ENCODE measurements at places on chromosomes 11 and 22. TPM values are rescaled to one million over a fixed set of nuclear protein-coding genes. Genes with fewer than 3 reads are reported as not detected.
A peak's percentile ranks its signal among the peaks of the same experiment; 100 is the strongest.

ARHGAP8 gene
- 9.8 TPM for total RNA-seq

BRSK2 gene
- total RNA-seq = 0.66 TPM

DNA sequence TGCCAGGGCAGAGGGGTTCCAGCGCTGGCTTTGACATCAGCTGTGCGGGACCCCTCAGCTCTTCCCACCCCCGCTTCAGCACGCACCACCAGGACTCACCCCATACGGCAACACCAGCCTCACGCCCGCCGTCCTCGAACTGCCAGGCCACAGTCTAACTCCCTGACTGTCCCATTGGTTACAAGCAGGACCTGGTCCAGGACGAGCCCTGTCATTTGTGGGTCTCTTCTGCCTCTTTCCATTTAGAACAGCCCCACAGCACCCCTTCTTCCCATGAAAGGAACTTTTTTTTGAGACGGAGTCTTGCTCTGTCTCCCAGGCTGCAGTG lies 81.7 kb downstream of the PHF21B start:
- no peak overlapping the region for H3K4me3 ChIP-seq
- no peaks in the 10 kb centered on the region for H3K4me1 ChIP-seq
- no peak overlapping the region for H3K27ac ChIP-seq
- H3K36me3 ChIP-seq = no peaks in the 10 kb centered on the region
- no peak for DNase-seq
- H3K27me3 ChIP-seq = no peaks in the 10 kb centered on the region

DNA sequence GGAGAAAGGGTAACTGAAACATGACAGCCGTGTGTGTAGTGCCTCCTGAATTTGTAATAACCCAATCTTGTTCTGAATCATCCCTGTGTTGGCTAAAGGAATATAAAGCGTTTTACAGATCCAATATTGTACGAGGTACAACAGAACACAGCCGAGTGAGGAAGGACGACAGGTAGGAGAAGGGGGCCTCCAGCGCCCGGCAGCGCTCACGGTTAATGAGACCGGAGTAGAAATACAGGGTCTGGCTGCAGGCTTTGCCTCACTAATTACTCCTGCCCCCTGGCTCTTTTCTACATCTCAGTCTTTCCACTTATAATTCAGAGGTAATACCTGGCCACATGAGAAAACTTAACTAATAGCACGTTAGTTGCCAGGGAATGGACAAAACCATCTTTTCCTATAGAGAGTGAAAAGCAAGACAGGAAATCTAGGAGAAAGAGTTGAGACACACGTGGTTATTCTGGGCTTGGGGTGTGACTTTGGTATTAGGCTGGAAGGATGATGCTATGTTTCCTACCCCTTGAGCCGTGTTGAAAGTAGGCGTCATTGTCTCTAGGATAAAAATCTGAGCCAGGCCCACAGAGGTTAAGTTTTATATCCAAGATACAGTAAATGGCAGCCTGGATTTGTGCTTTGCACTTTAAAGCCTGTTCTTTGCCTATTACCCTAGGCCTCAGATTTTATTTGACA lies 54.1 kb downstream of the GRIK4 start:
- H3K36me3 ChIP-seq = no peaks in the 10 kb centered on the region
- no peak overlapping the region for H3K4me3 ChIP-seq
- no peak for DNase-seq

GRCh38 chr22:30280505-30280904 lies 8.8 kb downstream of the CASTOR1 start:
- H3K4me1 ChIP-seq = no peaks in the 10 kb centered on the region
- H3K27me3 ChIP-seq = no peaks in the 10 kb centered on the region
- no peaks in the 10 kb centered on the region for H3K36me3 ChIP-seq
- no peak overlapping the region for H3K27ac ChIP-seq

- no peaks in the 10 kb centered on the region for H3K36me3 ChIP-seq
- no peak for DNase-seq
- no peak overlapping the region for H3K4me3 ChIP-seq
- no peak overlapping the region for H3K27ac ChIP-seq
- H3K4me1 ChIP-seq = no peaks in the 10 kb centered on the region
These were observed 405.8 kb downstream of the NTM start for GRCh38 chr11:131776211-131776610.

GRCh38 chr11:91698845-91699244 lies 525.8 kb upstream of the FAT3 start:
- no peak overlapping the region for H3K27ac ChIP-seq
- H3K36me3 ChIP-seq = no peaks in the 10 kb centered on the region
- H3K27me3 ChIP-seq = no peaks in the 10 kb centered on the region
- no peak overlapping the region for H3K4me3 ChIP-seq

- no peak overlapping the region for H3K27ac ChIP-seq
- no peaks in the 10 kb centered on the region for H3K4me1 ChIP-seq
- DNase-seq = no peak
These were observed 12.8 kb upstream of the SORL1 start for GRCh38 chr11:121439337-121439736.

- H3K4me3 ChIP-seq = peak within 1 kb of the TSS; percentile 84
- no peaks in the 10 kb centered on the region for H3K36me3 ChIP-seq
- peak; percentile 77 for DNase-seq
- H3K27ac ChIP-seq = peak within 1 kb of the TSS; percentile 99
- H3K27me3 ChIP-seq = no peaks in the 10 kb centered on the region
- H3K4me1 ChIP-seq = no peaks in the 10 kb centered on the region
These were observed at the start of gene TYMP for GRCh38 chr22:50529897-50530579. Gene TYMP, minus strand, starts transcription at chr22:50530012. Its CDS starts 303 bp downstream, at chr22:50529709.

- no peaks in the 10 kb centered on the region for H3K27me3 ChIP-seq
- no peak overlapping the region for H3K4me3 ChIP-seq
- no peak for DNase-seq
- no peaks in the 10 kb centered on the region for H3K4me1 ChIP-seq
- no peak overlapping the region for H3K27ac ChIP-seq
- no peaks in the 10 kb centered on the region for H3K36me3 ChIP-seq
These were observed 23.1 kb upstream of the GLYATL2 start for GRCh38 chr11:58867556-58867955.

DNA sequence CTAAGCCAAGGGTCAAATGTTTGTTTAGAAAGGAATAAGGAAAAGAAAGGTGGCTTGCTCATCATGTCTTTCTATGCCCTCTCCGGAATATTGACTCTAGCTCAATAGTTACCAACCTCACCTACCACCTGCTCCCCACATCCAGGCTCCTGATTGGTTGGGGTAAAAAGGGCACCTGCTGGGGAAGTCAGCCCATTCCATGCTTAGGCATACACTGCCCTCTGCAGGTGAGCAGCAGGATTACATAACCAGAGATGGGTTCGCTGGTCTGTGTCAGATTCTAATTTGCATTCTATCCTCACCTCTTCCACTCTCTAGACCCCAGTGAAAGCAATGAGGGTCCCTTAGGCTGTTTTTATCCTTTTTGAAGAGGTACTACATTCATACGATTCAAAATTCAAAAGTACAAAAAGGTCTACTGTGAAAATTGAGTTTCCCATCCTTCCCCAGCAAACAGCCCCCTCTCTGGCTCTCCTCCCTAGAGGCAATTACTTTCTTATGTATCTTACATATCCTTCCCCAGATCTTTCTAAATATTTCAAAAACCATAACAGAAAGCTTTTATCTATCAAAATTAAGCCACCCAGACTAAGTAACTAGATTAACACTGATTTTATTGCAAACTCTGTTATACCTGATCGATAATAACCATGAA lies 98.0 kb upstream of the ASPHD2 start:
- no peaks in the 10 kb centered on the region for H3K4me1 ChIP-seq
- no peak for DNase-seq
- no peaks in the 10 kb centered on the region for H3K27me3 ChIP-seq
- H3K4me3 ChIP-seq = no peak overlapping the region

GRCh38 chr11:86535773-86536172 lies 136.6 kb downstream of the ME3 start:
- no peak for DNase-seq
- H3K27ac ChIP-seq = no peak overlapping the region
- H3K4me1 ChIP-seq = no peaks in the 10 kb centered on the region
- no peaks in the 10 kb centered on the region for H3K27me3 ChIP-seq
